EL (cell line): ENCODE measurements at places on chromosomes 6 and 20.
A peak's percentile ranks its signal among the peaks of the same experiment; 100 is the strongest.

DNA sequence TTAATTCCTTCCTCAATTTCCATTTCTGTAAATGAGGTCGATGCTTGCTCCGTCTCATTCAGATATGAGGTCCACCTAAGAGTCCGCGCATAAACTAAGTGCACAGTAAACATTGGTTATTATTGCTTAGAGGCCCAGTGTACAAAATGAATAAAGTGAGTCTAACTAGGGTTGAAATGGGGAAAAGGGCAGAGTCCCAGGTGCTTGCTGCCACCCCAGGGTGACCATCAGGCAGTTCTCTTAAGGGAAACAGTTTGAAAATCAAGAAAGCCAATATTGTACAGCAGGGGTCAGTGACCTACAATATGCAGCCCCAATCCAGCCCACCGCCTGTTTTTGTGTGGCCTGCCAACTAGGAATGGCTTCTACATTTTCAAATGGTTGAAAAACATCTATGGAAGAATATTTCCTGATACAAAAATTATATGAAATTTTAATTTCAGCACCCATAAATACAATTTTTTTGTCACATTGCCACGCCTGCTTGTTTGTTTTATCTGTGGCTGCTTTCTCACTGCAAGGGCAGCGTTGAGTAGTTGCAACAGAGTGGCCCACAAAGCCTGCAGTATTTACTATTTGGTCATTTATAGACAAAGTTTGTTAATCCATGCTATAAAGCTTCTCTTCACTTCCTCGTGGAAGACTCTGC is 43.3 kb downstream of the SLC13A3 start:
- no peak for DNase-seq

GRCh38 chr6:32189069-32189741 is 797 bp downstream of the PBX2 start:
- no peak for DNase-seq

- DNase-seq = no peak
Observed at GRCh38 chr6:35321091-35321490, 21.3 kb upstream of the PPARD start.

DNA sequence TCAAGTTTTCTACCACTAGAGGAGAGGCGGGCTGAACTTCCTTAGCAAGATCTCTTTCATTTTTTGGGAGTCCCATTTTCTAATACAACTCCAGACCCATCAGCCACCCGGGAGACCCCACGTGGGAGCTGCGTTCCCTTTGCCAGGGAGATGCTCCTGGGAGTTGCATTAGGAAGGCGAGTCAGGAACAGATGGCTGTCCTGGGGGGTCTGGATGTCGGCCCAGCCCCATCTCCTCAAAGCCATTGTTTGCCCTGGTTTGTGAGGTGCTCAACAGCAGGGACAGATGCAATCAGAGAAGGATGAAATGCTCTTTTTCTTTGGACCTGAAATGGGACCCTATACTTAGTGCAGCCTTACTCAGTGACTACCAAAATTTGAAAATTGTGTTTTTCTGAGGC is 39.4 kb downstream of the CARMIL1 start:
- DNase-seq = no peak

GRCh38 chr20:7147220-7147601 is 379.7 kb downstream of the BMP2 start:
- no peak for DNase-seq

DNA sequence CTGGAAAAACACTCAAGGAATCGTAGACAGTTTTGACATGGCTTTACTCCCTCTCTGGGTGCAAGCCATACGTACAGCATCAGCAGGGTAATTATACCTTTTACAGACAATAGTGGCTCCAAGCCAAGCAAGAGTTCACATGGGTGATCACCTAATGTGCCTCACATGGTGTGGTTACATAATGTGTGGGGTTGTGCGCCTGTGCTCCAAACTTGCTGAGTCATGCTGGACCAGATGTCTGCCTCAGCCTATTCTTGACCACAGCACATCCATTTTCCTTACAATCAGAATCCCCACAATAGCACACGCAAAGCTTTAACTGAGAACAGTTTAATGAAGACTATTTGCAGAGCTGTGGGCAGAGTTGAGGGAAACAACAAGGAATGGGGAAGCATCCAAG is 74.5 kb downstream of the ALDH8A1 start:
- DNase-seq = no peak

- DNase-seq = no peak
Observed at GRCh38 chr20:52473186-52473585, 281.6 kb upstream of the ZFP64 start.

- peak; percentile 97 for DNase-seq
Observed at GRCh38 chr6:36577301-36577700, 16.9 kb upstream of the SRSF3 start.

DNA sequence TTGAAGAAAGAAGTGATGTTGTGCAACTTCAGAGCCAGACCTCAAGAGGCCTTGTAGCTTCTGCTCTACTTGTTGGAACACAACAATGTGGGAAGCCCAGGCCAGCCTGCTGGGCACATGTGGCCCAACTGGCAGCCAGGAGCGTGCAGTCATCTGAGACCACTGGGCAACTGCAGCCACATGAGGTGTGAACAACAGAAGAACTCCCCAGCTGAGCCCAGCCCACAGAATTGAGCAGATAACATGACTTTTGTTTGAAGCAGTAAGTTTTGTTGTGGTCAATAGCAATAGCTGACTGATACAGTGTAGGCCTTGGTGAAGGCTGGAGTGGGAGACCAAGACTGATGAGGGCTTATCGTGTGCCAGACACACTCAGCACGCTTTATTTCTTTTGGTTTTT is 8.6 kb upstream of the ADAM33 start:
- no peak for DNase-seq

- peak; percentile 57 for DNase-seq
Observed at GRCh38 chr20:57223648-57224489, 42.6 kb downstream of the BMP7 start.

- no peak for DNase-seq
Observed at GRCh38 chr20:7161690-7162089, 394.2 kb downstream of the BMP2 start.

- DNase-seq = peak; percentile 39
Observed at GRCh38 chr6:15330174-15330944, 84.5 kb downstream of the JARID2 start.

DNA sequence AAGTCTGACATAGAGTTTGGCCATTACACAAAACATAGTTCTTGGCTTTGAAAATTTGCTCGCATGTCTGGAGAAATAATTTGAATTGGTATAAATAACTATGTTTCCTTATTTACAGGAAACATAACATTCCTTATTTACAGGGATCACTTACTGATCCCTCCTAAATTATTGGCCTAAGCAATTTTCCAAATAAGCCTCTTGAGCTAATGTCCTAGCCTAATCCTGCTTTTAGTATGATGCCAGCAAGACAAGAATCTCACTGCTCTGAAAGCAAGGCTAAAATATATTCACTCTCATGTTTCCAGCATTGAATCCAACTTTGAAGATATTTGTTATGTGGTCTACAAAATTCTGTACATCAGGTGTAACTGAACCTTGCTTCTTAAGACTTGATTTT is 4.1 kb upstream of the TBC1D32 start:
- no peak for DNase-seq
